MG63 (cell line): ENCODE measurements at places on chromosomes 13 and 19. TPM values are rescaled to one million over a fixed set of nuclear protein-coding genes. Genes with fewer than 3 reads are reported as not detected.

RFPL4AL1 gene
- not detected in 2 replicates for total RNA-seq

VASP gene
- total RNA-seq, result 129 and 196 TPM in 2 replicates

LYPD3 gene
- not detected in 2 replicates for total RNA-seq

PCDH9 gene
- 0.62 and 1.9 TPM in 2 replicates for total RNA-seq

SOX21 gene
- total RNA-seq, result not detected in 2 replicates

PLIN3 gene
- total RNA-seq, result 140 and 291 TPM in 2 replicates

SIGLEC7 gene
- not detected in 2 replicates for total RNA-seq

ZNF625 gene
- 5.3 and 12.4 TPM in 2 replicates for total RNA-seq

WDR83 gene
- 9.9 and 18.8 TPM in 2 replicates for total RNA-seq

OLFM4 gene
- total RNA-seq, result not detected in 2 replicates

MUC16 gene
- total RNA-seq, result not detected in 2 replicates

- DNase-seq, result peak; percentile 99
These were observed 42.8 kb downstream of the GAS6 start for GRCh38 chr13:113820813-113821651.

DNA sequence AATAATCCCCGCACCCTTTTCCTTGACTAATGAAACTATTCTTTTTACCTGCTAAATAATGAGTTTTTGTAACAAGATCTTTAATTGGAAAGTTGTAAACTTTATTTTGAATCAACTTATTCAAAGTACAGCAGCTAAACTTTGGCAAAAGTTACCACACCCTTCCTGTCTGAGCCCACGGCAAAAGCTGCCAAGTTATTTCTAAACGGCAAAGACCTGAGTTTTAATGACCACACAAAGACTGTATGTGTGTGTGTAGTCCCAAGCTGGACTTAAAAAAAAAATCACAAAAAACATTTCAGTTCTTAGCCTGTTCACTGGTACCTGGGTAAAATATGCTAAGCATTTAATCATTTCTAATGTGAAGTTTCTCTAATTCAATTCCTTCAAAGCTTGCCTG lies 60.7 kb downstream of the ZAR1L start:
- no peak for DNase-seq

DNA sequence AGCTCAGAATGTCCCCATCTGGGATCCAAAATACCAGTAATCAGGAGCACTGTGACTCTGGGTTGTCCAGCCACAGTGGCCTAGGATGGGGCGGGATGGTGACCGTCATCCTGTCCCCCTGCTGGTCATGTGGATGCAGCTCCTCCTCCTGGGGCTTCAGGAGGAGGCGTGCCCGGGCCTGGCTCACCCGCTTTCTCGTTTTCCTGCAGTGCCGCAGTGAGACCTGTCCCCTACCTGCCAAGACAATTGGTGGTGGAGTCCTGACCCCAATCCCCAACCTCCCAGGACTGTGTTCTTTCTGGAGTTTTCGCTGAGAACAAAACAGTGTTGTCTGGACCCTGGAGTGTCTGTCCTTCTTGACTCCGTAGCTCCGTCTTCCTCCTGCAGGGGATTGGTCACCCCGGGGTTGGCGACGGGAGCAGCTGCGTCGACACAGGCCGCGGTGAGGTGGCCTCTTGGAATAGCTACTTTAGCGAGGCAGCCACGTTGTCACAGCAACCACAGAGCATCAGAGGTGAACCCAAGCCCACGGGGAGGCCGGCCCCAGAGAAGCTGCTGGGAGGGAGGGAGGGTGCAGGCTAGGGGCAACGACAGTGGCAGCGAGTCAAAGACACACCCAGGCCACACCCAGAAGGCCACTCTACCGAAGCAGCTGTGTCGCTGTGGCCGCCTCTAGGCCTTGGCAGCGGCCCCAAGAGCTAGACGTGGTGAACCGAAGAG lies 10.2 kb upstream of the EMC10 start:
- no peak for DNase-seq

DNA sequence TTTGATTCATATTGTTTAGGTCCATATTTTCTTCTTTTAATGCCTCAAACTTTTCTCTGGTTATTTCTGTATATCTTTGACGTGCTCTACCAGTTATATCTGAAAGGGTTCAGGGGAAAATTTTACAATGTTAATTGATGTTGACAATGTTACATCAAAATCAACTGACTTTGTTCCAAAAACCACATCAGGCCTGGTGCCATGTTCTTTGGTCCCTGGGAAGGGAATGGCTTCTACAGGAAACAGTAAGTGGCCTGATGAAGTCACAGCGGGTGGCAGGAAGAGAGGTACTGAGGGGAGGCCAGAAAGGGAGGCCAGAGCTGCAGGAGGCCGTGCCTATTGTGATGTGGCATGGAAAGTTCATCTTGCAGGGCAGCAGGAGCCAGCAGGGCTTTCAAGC lies 38.2 kb downstream of the CEP89 start:
- DNase-seq, result no peak

GRCh38 chr19:13613447-13613846 lies 107.2 kb upstream of the CACNA1A start:
- no peak for DNase-seq

DNA sequence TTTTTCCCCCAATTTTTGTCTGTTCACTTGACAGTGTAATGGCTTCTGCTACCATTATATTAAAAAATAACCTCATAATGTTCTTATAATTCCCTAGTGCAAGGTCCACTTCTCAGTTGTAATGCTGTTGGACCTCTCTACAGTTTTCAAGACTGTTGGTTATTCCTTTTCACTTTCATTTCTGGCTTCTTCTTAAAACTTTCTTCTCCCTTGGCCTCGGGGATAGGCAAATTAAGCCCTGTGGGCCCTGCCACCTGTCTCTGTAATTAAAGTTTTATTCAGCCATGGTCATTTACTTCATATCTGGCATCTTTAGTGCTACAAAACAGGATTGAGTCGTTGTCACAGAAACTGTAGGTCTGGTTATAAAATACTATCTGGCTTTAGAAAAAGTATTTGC lies 313.5 kb downstream of the KLF12 start:
- DNase-seq, result no peak

- no peak for DNase-seq
These were observed 629 bp downstream of the PEPD start for GRCh38 chr19:33520844-33521479.

- DNase-seq, result no peak
These were observed 15.1 kb downstream of the RAB20 start for GRCh38 chr13:110546378-110546777.

- no peak for DNase-seq
These were observed 7.4 kb upstream of the CLEC4G start for GRCh38 chr19:7739211-7739755.

DNA sequence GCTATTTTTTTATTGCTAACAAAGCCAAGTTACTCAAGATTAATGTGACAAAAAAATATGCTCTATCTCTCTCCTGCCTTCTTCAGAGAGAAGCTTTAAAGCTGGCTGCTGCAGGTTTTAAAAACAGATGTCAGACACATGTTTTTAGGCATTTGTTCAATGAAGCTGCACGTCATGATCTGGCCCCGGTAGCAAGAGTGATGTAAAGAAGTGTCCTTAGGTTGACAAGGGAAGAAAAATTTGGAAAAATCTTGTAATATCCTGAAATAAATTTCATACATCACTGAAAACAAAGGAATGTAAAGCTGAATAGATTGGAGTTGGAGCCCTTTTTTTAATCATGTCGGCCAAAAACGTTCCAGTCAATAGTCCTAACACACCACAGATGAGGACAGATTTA lies 531.4 kb upstream of the NBEA start:
- no peak for DNase-seq

DNA sequence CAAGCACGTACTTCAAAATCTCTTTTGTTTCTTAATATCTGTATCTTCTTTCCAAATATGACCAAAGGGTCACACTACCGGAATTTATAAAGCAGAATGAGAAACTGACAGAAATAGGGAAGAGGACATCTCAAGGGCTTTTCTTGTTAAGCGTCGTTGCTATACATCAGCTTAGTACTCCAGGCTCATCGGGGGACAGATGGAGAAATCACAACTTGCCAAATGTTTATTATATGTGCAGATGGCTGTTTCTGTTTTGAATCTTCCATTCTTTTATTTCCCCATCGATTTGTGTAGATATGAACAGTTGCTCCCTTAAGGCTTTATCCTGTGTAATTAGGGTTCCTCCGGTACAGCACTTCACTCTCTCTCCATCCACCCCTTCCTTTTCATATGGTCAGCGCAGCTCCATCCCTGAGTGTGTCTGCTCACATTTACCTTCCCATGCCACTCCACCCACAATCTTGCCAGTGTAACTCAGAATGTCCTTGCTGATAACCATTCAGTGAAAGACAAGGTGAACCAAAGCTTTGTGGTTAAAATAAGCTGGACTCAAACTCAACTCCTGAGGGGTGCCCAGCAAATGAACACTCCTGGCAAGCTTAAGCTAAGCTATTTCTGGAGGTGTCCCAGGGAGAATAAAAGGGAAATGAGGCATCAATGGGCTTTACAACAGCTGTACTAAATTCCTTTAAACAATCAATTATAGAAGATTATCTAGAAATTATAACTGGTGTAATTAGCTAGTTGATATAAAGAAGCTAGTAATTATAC lies 51.3 kb downstream of the TBC1D4 start:
- DNase-seq, result no peak

DNA sequence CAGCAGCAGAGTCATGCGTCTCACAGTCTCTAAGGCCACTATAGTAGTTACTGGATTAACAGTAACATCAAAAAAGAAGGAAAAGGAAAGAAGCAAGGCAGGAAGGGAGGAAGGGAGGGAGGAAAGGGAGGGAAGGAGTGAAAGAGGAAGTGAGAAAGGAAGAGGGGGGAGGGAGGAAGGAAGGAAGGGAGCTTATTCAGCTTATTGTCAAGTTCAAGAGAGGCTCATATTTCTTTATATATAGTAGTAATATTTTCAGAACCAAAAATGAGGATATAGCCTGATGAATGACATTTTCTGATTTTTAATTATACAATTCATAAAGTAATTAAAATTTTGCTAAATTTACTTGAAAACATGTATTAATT lies 17.7 kb upstream of the RUBCNL start:
- no peak for DNase-seq

GRCh38 chr13:55669051-55669450 lies 1471.7 kb upstream of the PRR20A start:
- DNase-seq, result no peak

DNA sequence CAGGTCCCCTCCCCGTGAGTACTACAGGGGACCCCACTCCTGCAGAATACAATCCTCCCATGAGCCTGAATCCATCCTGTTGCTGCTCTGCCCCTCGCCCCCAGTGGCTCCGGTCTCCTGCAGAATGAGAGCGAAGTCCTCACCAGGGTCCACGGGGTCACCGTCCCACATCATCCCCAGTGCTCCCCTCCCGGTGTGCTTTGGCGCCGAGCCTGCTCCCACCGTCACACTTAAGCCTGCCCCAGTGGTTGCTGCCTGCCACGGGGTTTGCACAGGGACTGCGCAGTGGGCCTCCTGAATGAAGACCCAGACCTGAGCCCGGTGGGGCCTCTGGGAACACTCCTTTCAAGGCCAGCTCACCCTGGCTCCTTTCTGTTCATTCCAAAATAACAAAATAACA lies 30.5 kb downstream of the NKPD1 start:
- no peak for DNase-seq

GRCh38 chr13:97283888-97284287 lies 61.8 kb downstream of the MBNL2 start:
- DNase-seq, result no peak

GRCh38 chr19:52734331-52734892 lies 432 bp downstream of the ZNF611 start:
- peak; percentile 28 for DNase-seq

- DNase-seq, result no peak
These were observed 10.7 kb upstream of the DHDH start for GRCh38 chr19:48922548-48923490.

DNA sequence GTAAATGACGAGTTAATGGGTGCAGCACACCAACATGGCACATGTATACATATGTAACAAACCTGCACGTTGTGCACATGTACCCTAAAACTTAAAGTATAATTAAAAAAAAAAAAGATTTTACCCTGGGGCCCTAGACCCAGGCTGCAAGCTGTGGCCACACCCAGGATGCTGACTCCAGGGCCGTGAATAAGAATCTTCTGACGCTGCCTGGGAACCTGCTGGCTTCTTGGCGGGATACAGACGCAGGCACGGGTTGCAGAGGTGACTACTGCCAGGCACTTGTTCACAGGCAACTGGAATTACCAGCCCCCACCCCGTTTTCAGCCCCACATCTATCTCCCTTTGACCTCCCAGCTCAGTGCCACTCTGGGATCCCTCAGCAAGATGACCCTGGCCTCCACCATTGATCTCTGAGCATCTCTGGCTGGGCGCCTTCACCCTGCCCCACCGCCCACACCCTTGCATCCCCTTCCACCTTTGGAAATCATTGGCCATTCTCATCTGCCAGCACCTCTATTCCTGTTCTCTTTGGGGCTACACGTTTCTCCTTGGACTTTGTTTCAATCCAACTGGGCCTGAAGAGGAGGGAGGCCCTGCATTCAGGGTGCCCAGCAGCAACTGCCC lies 21.1 kb upstream of the CFAP97D2 start:
- no peak for DNase-seq

- DNase-seq, result peak; percentile 8
These were observed 126.5 kb downstream of the NALCN start for GRCh38 chr13:101289764-101290163.

- DNase-seq, result no peak
These were observed 22.0 kb upstream of the UBAC2 start for GRCh38 chr13:99178636-99179035.

DNA sequence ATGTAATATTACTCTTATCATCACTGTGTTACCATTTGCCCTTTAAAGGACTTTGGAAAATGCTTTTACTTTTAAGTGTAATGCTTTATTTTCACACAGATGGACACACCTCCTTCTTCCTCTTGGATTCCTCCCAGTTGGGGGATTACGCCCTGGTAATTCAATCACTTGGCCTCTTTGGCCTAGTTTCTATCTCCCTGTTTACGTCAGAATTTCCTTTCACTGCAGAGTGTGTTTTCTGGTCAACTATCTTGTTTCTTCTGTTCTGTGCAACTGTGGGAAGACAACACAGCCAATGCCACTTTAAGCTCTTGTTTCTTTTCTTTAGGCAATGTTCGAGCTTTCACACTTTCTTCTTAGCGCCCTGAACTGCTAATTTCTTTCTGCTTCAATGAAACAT lies 257.3 kb upstream of the MAB21L1 start:
- DNase-seq, result no peak

- DNase-seq, result peak; percentile 98
These were observed 85.7 kb downstream of the NUFIP1 start for GRCh38 chr13:44903574-44903985.

DNA sequence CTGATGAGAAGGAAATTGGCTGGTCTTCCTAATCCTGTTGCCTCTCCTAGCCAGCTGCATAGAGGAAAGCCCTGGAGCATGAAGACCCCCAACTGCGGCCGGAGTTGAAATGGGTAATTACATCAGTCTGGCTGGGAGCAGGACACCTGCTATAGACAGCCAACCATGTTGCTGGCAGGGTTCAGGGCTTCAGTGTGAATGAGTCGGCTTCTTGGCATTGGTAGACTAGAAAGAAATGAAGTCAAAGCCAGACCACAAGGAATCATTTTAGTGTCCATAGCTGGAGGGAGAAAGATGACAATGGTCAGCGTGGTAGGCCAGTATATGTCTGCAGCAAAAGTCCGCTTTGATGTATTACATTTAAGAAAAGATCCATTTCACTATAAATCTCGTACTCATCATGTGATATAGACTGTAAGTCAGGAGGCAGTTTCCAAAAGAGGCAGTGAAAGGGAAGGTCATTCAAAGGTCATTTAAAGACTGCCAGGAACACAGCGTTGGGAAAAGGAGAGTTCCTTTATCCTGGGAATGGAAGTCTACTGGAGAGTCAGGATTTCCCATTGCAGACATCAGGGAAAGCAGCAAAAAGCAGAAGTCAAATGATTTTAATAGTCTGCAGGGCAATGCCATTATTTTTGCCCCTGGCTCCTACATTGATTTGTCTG lies 262.7 kb downstream of the DNAJC15 start:
- DNase-seq, result peak; percentile 95

- no peak for DNase-seq
These were observed 7.9 kb downstream of the TUBA3C start for GRCh38 chr13:19173752-19174151.

- DNase-seq, result peak; percentile 58
These were observed 682 bp upstream of the TEAD2 start for GRCh38 chr19:49362929-49363267.
